Activated effector memory CD4-positive, alpha-beta T cell treated with Interleukin-2 at 50 U/mL for 16 hours (primary cell): ENCODE measurements at places on chromosomes 7 and 10.

DNA sequence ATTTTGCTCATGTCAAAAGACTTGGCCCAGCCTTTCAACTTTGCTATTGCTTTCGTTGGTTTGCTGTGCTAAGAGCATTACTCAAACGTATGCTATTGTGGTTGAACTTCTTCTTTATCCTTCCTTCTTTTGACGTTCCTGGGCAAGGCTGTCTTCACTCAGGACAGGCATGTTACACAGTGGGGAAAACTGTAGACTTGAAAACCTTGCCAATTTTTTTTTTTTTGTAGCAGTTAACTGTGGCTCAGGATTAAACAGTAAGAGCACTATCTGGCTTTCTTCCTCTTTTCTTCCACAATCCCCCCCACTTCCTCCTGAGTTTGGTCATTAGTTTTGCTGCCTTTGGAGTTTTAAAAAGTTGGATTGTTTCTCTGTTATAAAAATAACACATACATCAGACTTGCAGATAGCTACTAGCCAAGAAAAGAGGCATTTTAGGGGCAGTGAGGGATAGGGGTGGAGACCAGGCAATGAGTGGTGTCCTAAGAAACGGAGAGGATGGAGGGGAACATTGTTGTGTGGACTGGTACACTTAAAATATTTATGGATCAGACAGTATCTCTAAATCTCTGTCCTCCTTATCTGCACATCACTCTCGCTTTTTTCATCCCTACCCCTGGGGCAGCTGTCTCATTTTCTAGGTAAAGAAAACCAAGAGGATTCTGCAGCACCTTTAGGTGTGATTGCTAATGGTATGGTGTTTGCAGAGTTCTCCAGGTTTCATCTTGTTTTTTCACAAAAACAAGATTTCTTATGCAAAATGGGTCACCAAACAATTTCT is 181.7 kb downstream of the LRMDA start:
- DNase-seq = no peak

GRCh38 chr7:66696774-66697191 is 43.8 kb upstream of the RABGEF1 start:
- no peak for DNase-seq

GRCh38 chr7:50347693-50348092 is 43.2 kb downstream of the IKZF1 start:
- no peak for DNase-seq

GRCh38 chr7:30201921-30202320 is 67.1 kb downstream of the MTURN start:
- no peak for DNase-seq

GRCh38 chr7:47266131-47266706 is 315.7 kb downstream of the TNS3 start:
- DNase-seq = no peak

DNA sequence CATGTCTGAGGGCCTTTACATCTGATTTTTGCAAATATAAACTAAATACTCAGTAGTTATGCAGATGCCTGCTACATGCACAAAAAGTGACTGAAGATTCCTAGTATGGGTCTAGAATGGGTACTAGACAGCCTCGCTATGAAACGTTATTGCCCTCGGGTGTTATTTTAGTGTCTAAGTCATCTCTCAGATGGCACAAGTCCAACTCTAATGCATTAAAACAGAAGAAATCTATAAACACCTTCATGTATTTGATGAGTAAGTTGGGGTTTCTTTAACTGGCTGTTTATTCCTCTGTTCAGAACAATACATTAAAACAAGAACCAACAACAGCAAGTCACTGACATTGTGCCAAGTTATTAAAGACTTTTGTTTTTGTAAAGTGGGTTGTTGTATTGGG is 41.6 kb downstream of the TEX36 start:
- DNase-seq = no peak

DNA sequence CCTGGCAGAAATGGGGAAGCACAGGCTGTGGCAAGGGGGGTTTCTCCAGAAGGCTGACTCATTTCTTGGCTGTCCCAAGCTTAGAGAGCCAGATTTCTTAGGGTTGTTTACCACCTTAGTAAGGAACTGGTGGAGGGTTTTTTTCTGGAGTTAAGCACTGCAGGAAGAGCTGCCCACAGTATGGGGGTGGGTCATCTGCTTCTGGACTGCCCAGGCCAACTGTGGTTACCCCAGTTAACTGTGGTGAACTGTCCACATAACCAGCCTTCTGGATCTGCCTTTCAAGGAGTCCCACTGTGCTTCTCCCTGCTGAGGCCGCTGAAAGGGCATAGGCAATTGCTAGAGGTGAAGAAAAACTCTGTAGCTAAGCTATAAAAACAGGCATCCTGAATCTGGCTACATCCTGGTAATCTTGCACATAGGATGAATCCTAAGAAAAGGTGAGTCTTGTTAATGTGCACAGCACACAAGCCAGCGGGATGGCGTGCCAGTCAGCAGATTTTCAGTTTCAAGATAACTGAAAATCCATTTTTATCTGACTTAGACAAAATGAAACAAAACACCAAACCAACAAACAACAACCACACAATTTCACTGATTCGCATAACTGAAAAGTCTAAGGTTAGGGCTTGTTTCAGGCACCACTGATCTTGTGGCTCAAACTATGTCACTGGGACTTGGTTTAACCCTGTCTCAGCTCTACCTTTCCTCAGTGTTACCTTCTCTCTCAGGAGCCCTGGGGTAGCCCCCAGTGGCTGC is 21.6 kb upstream of the TSPAN33 start:
- no peak for DNase-seq

GRCh38 chr10:112218960-112219359 is 35.4 kb upstream of the GPAM start:
- DNase-seq = no peak

- no peak for DNase-seq
Measured at GRCh38 chr7:27925573-27926201, 185.7 kb downstream of the TAX1BP1 start.

DNA sequence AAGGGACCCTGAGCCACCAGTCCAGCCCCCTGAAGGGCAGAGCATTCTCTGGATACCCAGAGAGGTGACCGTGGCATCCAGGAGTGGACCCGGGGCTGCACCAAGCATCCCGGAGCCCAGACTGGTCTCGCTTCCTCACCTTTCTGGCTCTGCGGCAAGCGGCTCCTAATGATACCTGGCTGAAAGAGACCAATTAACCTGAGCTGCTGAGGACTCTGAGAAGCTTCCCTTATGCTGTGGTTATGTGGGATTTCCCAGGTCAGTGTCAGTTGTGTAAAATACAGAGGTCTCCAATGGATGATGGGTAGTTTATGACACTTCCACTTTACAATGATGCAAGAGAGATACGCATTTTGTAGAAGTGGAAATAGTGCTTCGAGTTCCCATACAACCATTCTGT is 51.5 kb downstream of the PFKFB3 start:
- no peak for DNase-seq

GRCh38 chr7:81685270-81685868 is 84.5 kb downstream of the HGF start:
- no peak for DNase-seq

DNA sequence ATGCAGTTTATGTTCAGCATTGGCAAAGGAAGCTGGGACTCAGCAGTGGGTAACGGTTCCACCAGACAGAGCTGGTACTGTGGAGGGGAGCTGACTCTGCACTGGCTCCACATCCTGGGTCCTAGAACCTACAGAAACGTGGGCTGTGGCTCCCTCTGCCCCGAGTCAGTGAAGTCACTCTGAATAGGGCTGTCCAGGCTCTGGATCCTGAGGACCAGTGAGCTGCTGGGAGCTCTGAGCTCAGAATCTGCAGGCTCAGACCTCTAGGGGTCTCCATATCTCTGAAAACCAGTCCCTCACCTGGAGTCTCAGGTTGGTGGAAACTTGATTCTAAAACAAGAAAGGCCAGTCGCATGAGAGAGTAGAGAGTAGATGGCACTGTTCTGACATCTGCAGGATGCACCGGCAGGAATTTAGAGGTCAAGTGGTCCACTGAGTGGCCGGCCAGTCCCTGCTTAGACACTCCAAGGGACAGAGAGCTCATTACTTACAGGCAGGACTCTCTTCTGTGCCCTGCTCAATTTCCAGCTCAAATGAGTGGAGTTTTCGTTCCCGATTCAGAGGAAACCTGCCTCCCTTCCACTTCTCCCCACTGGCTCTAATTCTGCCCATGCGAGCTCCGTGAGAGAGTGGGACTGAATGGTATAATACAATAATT is 18.6 kb downstream of the NPFFR1 start:
- DNase-seq = no peak

- DNase-seq = no peak
Measured at GRCh38 chr10:112807013-112807412, 143.0 kb upstream of the TCF7L2 start.

- DNase-seq = no peak
Measured at GRCh38 chr7:6256677-6257535, 15.5 kb downstream of the CYTH3 start.

- DNase-seq = no peak
Measured at GRCh38 chr7:127910670-127911069, 120.6 kb downstream of the LRRC4 start.

GRCh38 chr7:148260599-148260998 is 330.0 kb upstream of the C7orf33 start:
- DNase-seq = no peak

- no peak for DNase-seq
Measured at GRCh38 chr7:104040666-104041065, 51.2 kb upstream of the RELN start.

- no peak for DNase-seq
Measured at GRCh38 chr10:104680467-104681401, 39.6 kb downstream of the SORCS3 start.

GRCh38 chr10:124388476-124388822 is 30.3 kb downstream of the OAT start:
- no peak for DNase-seq

GRCh38 chr10:122526892-122527291 is 33.7 kb upstream of the DMBT1 start:
- no peak for DNase-seq

DNA sequence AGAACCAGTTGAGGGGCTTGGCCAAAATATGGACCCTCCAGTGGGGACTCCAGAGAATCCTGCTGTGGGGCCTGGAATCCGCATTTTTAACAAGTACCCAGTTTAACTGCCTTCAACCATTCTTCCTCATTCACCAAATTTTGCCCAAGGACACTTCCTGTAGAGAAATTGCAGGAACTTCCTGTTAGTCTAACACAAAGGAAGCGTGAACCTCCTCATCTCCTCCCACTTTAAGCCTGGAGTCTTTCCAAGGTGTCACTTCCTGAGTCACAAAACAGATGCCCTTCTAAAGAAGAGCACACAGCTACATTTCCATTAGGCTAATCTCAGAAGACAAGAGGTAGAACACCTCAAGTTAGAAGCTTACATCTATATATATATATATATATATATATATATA is 188.4 kb downstream of the PPP1R17 start:
- DNase-seq = no peak

DNA sequence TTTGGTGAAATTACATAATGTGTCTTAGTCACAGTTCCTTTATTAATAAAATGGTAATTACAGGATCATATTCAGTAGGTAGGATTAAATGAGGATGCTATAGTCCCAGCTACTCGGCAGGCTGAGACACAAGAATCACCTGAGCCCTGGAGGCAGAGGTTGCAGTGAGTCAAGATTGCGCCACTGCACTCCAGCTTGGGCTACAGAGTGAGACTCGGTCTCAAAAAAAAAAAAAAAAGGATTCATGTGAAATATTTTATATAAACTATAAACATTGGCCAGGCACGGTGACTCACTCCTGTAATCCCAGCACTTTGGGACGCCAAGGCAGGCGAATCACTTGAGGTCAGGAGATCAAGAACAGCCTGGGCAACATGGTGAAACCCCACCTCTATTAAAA is 197.9 kb downstream of the IMMP2L start:
- no peak for DNase-seq

DNA sequence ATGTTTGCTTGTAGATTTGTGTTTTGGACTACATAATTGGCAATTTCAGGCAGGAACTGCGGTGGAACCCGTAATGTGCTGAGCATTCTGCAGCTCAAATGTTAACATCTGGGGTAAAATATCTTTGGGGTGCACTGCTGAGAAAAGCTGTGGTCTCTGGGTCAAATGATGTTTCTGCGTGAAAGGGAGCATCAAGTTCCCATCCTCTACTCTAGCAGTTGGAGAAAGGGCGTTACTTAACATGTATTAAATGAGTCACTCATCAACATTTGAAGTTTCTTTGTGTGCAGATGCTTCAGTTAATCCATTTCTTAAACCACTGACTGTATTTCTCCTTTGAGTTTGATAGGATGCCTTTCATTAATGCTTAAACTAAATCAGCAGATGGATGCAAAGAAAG is 273.1 kb upstream of the PITRM1 start:
- DNase-seq = no peak

- no peak for DNase-seq
Measured at GRCh38 chr10:67033878-67034277, 108.0 kb downstream of the LRRTM3 start.

DNA sequence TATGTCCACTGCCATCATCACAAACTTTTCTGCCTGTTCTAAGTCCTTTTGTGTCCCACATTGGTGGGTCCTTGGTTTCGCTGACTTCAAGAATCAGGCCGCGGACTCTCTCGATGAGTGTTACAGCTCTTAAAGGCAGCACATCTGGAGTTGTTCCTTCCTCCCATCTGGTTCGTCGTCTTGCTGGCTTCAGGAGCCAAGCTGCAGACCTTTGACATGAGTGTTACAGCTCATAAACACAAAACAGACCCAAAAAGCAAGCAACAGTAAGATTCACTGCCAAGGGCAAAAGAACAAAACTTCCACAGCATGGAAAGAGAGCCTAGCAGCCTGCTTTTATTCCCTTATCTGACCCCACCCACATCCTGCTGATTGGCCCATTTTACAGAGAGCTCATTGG is 30.2 kb downstream of the ASNS start:
- DNase-seq = no peak

DNA sequence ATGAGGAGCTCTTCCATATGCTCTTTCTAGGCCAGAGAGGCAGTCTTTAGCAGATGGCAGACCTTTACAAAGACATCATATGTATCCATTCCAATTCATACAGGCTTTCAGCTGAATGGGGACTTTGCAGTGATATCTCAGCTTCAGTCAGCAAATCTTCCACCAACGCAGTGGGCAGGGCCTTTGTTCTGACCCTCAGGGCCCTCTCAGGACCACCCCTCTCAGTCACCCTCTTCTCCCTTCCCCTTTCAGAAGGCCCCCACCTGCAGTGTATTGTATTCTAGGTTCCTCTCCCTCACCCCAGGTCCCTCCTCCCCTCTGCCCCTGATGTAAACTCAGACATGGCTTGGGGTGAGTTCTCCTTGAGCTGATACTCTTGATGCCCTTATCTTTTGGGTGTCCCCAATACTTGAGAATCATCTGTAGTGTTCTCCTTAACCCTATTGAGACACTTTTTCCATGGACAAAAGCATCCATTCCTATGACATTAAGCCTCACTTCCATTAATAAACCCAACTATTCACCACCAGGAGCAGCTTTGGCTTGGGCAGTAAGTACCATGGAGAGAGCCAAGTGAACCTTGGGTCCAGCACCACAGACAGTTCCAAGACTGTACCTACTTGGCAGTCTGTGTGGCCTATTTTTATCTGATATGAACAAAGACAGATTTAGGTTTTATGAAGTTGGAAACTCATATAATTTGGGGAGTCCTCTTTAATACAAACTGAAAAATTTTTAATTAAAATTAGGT is 62.7 kb downstream of the ADCYAP1R1 start:
- DNase-seq = no peak
